Sigmoid colon (tissue), 7 donors: ENCODE measurements at places on chromosomes 7 and 10. TPM values are rescaled to one million over a fixed set of nuclear protein-coding genes. Genes with fewer than 3 reads are reported as not detected.

OR2A1 gene
- 0.14 TPM for total RNA-seq

DNA sequence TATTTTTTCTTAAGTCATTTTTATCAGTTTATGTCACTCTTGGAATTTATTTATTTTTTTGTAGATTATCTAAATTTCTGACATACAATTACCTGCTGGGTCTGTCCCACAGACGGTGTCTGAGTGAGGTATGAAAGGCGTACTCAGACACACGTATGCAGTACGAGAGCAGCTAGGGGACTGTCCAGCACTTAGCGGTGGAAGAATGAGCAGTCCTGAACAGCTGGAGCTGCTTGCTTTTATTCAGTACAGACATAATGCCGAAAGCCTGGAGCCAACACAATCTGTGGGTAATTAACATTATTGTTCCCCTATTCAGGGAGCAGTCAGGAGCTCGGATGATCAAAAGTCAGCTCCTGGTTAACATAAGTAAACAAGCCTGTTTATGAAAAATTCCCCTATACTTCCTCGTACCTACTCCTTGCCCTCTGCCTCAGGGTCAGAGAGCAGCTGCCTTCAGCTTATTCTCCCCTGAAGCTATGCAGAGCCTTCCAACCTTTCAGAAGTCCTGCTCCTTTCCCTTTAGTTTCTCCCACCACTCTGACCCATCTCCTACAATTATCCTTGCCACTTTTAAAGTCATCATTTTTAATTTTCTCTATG lies 488.0 kb upstream of the POM121L12 start:
- no peaks in the 10 kb centered on the region for H3K36me3 ChIP-seq
- no peaks in the 10 kb centered on the region for H3K4me1 ChIP-seq
- DNase-seq, result no peak
- no peaks in the 10 kb centered on the region for H3K27me3 ChIP-seq
- no peak overlapping the region for H3K27ac ChIP-seq

- no peaks in the 10 kb centered on the region for H3K27me3 ChIP-seq
- H3K36me3 ChIP-seq, result peaks cover 40% of the 10 kb centered on the region
- H3K4me3 ChIP-seq, result no peak overlapping the region
Observed at GRCh38 chr7:98984126-98984525, 105.8 kb downstream of the TRRAP start.

DNA sequence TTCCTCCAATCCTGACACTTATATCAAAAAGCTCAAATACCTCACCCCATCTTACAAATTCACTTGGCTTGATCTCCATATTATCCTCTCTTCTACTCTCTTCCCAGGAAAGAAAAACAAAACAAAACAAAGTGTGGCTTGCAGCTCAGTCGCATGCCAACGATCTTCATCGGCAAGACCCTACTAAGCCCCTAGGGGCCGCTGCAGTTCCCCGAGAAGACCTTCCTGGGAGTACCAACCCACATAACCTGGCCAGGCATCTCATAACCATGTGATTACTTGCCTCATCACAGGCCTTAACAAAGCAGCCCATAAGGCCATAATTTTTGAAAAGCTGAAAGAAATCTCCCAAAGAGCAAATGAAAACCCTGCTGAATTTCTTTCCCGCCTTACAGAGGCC lies 103.7 kb downstream of the ZNF92 start:
- H3K27ac ChIP-seq, result no peak overlapping the region
- H3K4me1 ChIP-seq, result no peaks in the 10 kb centered on the region
- peaks cover 5% of the 10 kb centered on the region for H3K27me3 ChIP-seq
- no peaks in the 10 kb centered on the region for H3K36me3 ChIP-seq
- no peak for DNase-seq

DNA sequence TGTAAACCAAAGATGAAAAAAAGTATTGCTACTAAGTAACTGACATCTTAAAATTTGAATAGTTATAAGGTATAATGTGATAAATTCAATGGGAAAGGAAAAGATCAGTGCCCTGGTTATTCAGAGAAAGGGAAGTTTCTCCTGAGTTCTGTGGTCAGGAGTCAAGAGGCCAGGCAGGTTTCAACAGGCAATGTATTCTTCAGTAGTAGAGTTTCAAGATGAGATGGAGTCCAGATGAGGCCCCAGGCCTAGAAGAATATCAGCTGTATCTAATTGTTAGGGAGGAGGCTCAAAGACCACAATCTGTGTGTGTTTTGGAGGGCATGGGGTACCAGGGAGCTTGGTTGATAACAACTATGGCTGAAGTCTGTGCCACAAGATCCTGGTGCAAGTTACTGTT lies 101.4 kb upstream of the DLX6 start:
- no peak for DNase-seq
- H3K4me3 ChIP-seq, result no peak overlapping the region
- no peaks in the 10 kb centered on the region for H3K4me1 ChIP-seq
- no peak overlapping the region for H3K27ac ChIP-seq
- no peaks in the 10 kb centered on the region for H3K36me3 ChIP-seq

- H3K4me3 ChIP-seq, result no peak overlapping the region
- no peak overlapping the region for H3K27ac ChIP-seq
- DNase-seq, result no peak
- no peaks in the 10 kb centered on the region for H3K4me1 ChIP-seq
Observed at GRCh38 chr10:107477266-107477665, 312.8 kb upstream of the SORCS1 start.
